ENCODE measurements at places on chromosomes 6 and 20.
A peak's percentile ranks its signal among the peaks of the same experiment; 100 is the strongest.

GRCh38 chr20:31711179-31712111, 11.2 kb downstream of the BCL2L1 start:
- DNase-seq = peak; percentile 20

DNA sequence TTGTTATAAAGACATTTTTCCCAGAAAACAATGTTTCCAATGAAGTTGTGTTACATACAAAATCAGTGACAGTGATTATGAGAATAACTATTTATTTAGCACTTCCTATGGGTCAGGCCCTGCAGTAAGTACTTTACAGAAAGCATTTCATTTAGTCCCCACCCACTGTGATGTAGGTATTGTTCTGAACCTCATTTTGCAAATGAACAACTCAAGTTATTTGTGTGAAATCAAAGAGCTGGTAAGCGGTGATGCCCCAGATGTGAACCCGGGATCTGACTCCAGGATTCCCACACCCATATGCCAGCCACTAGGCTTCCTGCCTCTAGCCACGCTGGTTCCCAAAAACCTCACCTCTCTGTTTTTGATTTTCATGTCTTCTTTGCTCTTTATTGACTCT, 30.9 kb downstream of the FAXC start:
- DNase-seq = no peak

GRCh38 chr20:45087097-45087790, 13.7 kb downstream of the KCNS1 start:
- DNase-seq = peak; percentile 48

DNA sequence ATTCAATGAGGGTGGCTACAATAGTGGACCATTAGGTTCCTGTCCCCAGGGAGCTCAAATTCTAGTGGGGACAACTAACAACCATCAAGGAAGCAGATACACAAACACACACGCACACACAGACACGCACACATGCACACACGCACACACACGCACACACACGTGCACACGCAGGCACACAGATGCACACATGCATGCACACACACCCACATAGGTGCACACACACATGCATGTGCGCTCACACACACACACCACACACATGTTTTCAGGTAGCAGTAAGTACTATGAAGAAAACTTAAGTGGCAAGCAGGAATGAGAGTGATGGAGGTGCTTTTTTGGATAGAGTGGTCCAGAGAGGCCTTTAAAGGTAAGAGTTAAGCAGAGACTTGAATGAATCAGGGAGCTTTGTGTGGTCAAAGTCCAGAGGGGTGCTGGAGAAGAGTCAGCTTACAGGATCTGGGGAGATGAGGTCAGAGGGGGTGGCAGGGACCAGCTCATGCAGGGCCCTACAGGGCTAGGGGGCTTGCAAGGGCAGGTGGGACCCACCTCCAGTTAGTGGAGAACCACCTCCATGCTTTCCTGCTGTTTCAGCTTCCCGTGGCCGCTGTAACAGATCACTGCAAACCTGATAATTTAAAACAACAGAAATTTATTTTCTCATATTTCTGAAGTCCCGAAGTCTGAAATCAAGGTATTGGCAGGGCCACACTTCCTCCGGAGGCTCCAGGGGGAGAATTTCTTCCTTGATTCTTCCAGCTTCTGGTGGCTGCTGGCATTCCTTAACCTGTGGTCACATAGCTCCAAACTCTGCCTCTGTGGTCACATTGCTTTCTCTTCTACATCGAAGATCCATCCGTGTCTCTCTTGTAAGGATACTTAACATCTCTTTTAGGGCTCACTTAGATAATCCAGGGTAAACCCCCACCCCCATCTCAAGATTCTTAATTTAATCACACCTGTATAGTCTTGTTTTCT, 6.9 kb upstream of the NSFL1C start:
- DNase-seq = peak; percentile 29

DNA sequence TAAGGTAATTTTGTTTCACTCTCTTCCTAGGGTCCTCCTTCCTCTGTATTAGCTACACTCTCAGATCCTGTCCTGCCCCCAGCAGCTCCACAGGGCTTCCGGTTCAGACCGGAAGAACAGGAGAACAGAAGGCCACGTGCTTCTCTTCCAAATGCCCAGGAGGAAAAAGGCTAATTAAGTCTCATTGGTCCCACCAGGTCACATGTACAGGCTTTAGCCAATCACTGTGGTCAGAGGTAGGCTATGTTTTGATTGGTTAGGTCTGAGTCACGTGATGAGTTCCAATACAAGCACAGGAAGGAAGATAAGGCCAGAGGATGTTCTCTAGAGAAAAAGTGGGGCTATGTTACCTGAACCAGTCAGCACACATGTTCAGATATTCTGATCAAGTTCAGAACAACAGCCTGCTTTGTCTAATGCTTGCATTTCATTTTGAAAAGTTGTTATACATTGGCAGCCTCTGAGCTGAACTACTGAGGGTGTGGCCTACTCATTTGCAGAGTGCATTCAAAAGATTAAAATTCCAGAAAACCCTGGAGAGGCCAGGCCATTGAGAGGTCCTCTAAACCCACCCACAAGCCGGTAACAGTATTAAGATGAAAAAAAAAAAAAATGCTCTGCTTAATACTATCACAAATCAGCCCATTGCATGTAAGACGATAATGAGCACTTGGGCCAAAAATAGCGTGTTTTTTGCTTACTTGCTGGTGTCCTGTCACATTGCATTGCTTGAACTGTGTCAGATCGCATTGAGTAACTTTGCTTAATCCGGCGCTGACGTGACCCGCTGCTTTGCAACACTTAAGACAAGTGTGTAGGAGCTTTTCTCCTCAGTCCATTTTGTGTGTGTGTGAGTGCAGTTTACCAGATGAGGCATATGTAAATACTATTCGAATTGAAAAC, 170.3 kb downstream of the TSHZ2 start:
- DNase-seq = no peak

- DNase-seq = peak; percentile 17
Measured at GRCh38 chr6:118509009-118509617, 39.0 kb upstream of the PLN start.

GRCh38 chr20:19265646-19266374, 53.4 kb downstream of the SLC24A3 start:
- no peak for DNase-seq
